M059J (cell line): ENCODE measurements at places on chromosomes 1 and 21.

DNA sequence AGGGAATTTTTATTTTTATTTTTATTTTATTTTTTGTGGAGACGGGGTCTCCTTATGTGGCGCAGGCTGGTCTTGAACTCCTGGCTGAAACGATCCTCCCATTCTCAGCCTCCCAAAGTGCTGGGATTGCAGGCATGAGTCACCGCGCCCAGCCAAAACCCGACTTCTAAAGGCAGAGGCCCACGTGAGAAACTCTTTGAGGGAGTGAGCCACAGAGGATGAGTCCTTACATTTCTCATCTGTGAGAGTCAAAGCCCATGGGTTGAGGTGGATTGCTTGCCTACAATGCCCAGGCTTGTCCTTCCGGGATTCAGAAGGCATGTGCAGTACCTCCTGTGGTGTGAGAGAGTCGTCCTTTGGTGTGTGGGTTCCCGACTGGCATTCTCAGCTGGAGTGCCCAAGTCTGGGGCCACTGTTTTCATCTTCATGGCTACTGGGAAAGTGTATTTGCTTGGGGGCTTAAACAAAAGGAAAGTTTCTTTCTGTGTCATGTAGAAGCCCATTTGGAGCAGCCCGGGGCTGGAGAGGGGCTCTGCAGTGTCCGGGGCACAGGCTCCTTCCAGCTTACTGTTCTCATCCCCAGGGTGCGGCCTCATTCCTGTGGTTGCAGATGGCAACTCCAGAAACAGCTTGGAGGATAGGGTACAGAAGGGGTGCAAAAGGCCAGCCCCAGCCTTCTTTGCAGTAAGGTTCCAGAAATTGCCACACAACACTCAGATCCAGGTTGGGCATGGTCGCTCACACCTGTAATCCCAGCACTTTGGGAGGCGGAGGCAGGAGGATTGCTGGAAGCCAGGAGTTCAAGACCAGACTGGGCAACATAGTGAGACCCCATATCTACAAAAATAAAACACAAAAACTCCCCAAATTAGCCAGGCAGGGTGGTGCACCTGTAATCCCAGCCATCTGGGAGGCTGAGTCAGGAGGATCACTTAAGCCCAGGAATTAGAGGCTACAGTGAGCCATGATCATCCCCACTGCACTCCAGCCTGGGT, 29.4 kb upstream of the CSF3R start:
- peak; percentile 58 for DNase-seq

DNA sequence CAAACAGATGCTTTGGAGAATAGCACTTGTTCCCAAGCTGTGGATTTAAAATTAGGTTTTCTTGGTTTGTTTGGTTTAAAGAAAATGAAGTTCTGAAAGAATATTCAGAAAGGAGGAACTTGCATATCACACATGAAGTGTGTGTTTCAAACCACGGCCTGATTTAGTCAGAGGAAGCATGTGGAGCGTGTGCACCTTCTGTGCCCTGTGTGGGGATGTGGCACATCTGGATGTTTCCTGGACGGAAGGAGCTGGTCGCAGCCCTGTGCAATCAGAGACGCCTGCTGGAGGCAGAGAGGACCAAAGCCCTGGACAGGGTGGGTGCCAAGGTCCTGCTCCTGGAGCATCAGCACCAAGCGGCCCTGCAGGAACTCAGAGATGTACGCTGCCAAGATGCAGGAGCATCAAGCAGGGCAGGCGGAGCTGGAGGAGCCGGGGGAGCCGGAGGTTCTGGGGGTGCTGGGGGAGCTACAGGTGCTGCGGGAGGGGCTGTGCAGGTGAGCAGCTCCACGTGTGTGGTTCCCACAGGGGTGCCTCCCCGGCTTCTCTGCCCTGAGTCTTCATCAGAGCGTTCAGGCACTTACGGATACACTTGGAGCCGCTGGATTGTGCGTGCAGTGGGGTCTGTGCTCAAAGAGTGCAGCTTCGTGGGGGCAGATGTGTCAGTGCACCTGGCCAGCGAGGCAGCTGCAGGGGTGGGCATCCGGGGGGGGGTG, 45.7 kb downstream of the PCNT start:
- no peak for DNase-seq

- DNase-seq, result no peak
Observed at GRCh38 chr1:56287721-56288120, 291.6 kb downstream of the PLPP3 start.

GRCh38 chr1:47965816-47966215, 31.4 kb downstream of the TRABD2B start:
- DNase-seq, result no peak

- peak; percentile 97 for DNase-seq
Observed at GRCh38 chr1:153545067-153546055, at the start of gene S100A4. S100A4 (minus strand) TSS chr1:153545806; CDS start chr1:153544794, 1,012 bp downstream.

GRCh38 chr1:162192306-162192678, 122.8 kb downstream of the NOS1AP start:
- DNase-seq, result no peak

DNA sequence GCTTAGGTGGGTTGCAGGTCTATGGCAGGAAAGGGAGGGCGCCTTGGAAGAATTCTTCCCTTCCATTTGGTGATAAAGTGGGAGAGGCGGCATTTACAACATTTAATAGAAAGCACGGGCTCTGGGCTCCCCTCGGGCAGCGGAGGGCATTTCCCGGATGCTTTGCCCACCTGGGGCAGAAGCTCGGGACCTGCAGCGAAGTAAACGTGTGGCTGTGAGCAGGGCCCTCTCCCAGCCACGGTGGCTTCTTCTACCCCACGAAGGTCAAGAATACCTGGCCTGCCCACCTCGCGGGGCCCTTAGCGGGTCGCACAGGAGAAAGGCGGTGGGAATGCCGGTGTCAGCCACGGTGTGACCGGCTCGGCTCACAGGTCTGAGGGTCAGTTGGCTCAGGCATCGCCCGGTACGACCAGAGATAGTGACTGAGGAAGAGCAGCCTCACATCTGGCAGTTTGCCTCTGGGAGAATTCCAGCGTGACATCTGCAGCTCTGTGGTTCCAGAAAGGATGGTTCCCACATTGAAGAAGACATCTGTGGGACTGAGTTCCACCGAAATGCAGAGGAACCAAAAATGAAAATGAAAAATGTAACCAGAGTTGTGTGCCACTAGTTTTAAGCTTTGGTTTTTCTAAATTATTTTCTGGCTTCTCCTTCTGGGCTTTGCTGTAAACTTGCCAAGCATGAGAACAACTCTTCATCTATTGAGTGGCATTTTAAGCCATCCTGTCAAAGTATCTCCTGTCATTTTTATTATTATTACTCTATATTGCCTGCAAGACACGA, 720 bp upstream of the F3 start:
- DNase-seq, result peak; percentile 64

- no peak for DNase-seq
Observed at GRCh38 chr1:198679535-198680173, 40.8 kb downstream of the PTPRC start.

DNA sequence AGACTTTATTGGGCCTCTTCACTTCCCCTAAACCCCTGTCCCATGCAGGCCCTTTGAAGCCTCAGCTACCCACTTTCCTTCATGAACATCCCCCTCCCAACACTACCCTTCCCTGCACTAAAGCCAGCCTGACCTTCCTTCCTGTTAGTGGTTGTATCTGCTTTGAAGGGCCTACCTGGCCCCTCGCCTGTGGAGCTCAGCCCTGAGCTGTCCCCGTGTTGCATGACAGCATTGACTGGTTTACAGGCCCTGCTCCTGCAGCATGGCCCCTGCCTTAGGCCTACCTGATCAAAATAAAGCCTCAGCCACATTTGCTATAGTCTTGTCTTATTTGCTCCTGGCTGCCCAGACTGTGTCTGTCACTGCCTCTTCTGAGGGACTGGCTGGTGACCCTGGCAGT, 5.5 kb downstream of the GSTM4 start:
- DNase-seq, result no peak

GRCh38 chr1:150548632-150549495, at the start of gene ADAMTSL4:
ADAMTSL4 (plus strand) TSS chr1:150549408; CDS start chr1:150552289, 2,881 bp downstream.
- peak; percentile 82 for DNase-seq

GRCh38 chr1:78716186-78716585, 66.6 kb downstream of the IFI44 start:
- DNase-seq, result peak; percentile 38

DNA sequence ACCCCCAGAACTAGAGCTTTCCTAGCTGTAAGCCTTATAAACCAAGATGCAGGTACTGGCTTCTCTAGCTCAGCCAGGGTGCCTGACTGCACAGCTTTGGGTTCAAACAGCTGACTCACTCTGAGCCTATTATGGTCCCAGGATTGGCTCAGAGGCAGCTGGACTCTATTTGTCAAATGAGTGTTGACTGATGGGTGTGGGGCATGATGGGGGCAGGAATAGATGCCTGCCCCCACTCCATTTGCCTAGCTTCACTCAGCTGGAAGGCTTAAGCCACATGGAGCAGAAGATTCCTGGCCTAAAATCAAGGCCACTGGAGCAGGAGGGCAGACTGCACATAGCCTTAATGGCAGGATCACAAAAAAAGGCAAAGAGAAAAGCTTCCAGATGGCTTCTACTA, 90.5 kb downstream of the PIK3R3 start:
- DNase-seq, result no peak

DNA sequence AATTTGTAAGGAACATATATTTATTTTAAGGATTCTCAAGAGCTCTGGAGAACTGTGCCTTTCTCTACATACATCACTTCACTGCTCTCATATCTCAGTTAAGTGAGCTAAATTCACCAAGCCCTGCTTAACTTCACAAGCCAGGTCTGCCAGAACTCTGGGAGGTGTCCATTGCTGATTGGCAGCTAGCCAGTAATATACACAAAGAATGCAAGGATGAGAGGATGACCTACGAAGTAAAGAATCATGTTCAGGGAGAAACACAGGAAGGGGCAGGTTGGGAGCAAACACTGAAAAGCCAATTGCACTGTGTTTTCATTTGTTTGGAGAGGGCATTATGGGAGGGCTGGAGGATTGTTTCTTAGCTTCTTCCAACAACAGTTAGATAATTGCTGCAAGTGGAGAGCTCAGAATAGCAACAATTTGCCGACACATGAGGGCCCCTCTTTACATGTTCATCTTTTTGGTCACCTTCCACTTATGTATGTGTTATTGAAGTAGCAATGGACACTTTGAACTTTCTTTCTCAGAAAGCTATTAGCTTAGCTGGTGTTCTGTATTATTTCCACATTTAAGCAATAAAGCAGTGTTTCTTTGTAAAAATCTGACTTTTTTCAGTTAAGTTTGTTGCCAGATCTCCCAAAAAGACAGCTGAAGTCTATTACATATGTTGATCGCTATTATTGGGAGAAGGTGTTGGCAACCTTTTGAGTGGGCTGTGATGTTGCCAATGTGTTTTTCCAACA, 254.8 kb downstream of the LTN1 start:
- DNase-seq, result peak; percentile 32

DNA sequence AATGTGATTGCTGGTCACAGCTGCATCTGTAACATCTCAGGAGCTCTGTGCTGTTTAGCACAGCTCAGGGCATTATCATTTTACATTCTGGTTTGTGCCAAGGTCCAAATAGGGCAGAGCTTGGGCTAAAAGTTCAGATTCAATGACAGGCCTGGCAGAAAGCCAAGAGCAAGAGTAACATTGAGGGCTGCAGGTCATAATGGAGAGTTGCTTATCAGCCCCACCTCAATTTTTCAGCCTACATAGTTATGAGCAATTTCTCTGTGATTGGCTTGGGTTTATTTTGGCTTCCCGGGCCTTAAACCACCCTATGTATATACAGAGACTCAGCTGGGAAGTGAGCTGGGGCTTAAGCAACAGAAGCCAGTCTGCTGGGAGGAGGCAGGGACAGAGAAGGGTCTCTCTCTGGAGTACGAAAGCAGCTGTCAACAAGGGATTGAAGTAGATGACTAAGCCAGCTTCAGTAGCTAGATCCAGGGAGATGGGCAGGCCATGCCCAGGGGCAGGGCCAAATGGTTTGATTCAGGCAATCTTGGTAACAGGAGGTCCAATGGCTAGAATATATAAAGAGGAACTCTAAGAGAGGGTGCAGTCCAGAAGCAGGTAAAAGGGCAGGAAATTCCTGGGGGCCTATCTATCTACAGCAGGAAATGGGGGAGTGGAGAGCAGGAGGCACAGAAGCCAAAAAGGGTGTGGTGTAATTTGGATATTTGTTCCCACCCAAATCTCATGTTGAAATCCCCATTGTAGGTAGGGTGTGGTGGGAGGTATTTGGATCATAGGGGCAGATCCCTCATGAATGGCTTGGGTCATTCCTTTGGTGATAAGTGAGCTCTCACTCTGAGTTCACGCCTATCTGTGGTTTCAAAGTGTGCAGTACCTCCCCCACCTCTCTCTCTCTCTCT, 49.0 kb downstream of the BRINP2 start:
- no peak for DNase-seq

- DNase-seq, result no peak
Observed at GRCh38 chr1:54565113-54565501, 17.1 kb downstream of the ACOT11 start.

DNA sequence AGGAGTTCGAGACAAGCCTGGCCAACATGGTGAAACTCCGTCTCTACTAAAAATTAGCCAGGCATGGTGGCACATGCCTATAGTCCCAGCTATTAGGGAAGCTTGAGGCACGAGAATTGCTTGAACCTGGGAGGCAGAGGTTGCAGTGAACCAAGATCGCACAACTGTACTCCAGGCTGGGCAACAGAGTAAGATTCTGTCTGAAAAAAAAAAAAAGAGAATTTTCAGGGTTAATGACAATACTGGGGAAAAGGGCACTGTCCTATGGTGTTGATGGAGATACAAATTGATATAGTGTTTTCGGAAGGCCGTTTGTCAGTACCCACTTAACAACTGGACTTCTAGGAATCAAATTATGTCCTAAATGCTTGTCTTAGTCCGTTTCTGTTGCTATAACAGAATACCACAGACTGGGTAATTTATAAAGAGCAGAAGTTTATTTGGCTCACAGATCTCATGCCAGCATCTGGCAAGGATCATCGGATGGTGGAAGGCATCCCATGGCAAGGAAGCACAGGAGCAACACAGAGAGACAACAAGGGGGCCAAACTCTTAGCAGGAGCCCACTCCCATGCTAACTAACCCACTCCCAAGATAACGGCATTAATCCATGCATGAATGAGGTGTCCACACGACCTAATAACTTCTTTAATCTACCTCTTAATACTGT, 41.3 kb downstream of the ZBTB8A start:
- no peak for DNase-seq

DNA sequence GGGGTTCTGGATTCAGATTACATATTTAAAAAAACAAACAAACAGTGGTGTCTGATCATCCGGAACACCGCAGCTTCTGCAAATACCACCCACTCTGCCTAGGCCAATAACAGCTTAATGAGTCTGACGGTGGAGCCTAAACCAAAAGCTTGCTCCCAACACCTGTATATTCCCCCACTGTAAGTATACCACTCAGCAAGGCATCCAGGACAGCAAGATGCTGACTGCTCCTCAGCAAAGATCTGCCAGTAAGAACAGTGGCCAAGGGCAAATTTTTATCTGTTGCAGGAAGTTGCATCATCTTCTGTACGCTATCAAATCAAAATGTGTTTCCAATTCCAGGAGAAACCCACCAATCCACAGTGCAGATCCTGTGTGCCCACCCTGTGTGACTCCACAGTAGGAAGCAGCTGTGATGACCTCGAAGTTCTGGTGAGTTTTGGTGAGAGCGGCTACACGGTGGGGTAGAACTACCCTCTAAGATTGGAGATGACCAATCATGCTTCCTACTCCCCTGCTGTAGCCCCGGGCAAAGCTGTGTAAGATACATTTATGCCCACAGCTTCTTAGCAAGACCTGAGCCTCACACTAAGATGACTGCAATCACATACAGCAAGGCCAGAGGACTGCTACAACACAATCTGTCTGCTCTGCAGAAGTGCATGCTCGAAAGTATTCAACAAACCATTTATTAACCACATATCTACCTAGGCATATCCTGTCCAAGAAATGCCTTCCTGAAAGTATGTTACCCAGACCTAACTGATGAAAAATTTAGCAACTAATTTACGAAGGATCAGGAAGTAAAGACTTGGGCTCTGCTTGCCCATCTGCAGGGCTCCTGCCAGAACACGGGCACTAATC, 30.5 kb downstream of the SIPA1L2 start:
- no peak for DNase-seq
